ENCODE measurements at places on chromosomes 7 and 10.

GRCh38 chr7:19375976-19376375, 230.8 kb upstream of the FERD3L start:
- DNase-seq: no peak

- no peak for DNase-seq
These were observed 17.0 kb downstream of the CDK14 start for GRCh38 chr7:90613088-90613498.

DNA sequence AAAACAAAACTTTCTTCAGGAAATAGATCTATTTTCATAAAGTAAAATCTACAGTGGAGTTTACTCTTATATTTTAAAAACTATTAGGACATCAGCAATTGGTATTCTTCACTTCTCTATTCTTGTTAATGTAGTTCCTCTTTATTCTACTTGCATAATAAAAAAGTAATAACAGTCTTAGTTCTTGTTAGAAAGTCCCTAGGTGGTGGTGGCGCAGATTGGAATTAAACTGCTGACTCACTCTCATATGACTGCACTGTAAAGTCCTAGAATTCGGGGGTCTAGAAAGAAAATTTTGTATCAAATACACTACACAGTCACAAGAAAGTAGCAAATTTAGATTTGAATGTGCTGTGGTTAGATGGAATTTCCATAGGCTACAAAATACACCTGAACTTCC, 44.6 kb upstream of the TES start:
- DNase-seq: no peak

- no peak for DNase-seq
These were observed 23.7 kb upstream of the CCDC172 start for GRCh38 chr10:116300542-116300941.

GRCh38 chr7:106757846-106758245, 96.9 kb upstream of the CCDC71L start:
- DNase-seq: no peak

DNA sequence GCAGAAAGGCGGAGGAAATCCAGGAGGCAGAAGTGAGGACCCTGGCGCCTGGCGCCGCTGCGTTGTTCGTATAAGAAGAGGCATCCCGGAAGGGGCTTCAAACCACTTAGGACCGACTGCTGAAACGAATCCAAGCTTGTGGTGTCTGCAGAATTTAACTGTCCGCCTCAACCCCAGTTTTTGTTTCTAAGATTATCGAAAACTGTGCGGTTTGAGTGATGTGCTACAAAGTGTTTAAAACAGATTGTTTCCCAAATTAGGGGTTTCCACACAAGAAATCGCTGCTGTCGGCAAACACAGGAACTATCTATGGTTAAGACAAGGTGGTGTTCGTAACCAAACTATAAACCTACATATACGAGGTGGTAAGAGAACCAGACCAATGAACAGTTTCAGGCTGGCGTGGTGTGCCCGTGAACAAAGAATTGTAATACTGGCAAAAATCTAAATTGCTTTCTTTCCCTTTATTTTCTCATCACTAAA, 835 bp upstream of the DGKI start:
- no peak for DNase-seq

GRCh38 chr7:34013421-34013820, 108.1 kb downstream of the BMPER start:
- no peak for DNase-seq

GRCh38 chr7:40944981-40945585, 757.8 kb downstream of the INHBA start:
- DNase-seq: no peak

- no peak for DNase-seq
These were observed 77.4 kb downstream of the CHST15 start for GRCh38 chr10:124015991-124016390.
